ENCODE measurements at places on chromosomes 1 and 21. TPM values are rescaled to one million over a fixed set of nuclear protein-coding genes. Genes with fewer than 3 reads are reported as not detected.
A peak's percentile ranks its signal among the peaks of the same experiment; 100 is the strongest.

- no peak for DNase-seq
Observed at GRCh38 chr1:81738875-81739274, 61.9 kb upstream of the ADGRL2 start.

- DNase-seq: no peak
Observed at GRCh38 chr1:91226741-91227140, 177.9 kb downstream of the HFM1 start.

DNA sequence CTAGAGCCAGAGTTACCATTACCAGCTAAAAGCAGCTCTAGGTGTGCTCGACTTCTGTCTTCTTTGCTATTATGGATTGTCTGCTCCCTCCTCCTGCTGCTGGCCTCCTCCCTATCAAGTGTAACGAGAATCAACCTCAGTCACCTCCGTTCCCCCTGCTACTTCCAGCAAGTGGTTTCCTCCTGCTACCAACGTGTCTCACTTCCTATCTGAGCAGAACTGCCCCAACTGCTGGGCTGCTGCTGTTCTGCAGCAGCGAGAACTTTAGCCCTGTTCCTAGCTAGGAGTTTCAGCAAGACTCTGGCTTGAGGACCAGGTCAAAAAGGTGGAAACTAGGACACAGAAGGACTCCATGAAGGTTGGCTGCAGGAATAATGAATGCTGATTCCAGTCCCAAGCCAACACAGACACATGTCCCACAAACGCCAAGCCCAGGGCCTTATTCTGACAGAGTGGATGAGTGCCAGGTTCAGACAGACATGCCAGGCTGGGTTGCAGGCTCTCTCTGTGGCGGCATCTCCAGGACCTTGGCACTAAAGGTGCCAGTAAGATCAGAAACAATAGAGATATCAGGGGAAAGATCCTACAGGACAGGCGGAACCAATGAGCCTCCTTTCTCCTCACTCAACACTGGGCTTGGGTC lies 46.9 kb downstream of the CD34 start:
- no peak for DNase-seq

- DNase-seq: no peak
Observed at GRCh38 chr1:226738421-226738994, 574 bp downstream of the ITPKB start.

- no peak for DNase-seq
Observed at GRCh38 chr21:44310628-44311507, 11.0 kb downstream of the PFKL start.

- no peak for DNase-seq
Observed at GRCh38 chr1:167455786-167456446, 62.4 kb downstream of the CD247 start.

DNA sequence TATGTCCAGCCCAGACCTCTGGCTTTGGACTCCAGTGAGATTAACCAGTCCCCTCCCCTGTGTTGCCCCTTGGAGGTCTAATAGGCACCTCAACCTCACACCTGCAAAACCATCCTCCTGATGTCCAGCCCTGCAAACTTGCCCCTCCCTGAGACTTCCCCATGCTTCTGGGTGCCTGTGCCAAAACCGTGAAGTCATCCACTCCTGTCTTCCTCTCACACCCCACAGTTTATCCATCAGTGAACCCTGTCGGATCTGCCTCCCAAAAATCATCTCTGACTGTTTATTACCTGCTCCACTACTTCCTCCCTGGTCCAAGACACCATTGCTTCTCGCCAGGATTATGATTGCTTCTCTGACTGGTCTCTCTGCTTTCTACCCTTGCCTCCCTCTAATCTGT lies 31.7 kb upstream of the PADI1 start:
- no peak for DNase-seq

GRCh38 chr21:33825915-33826314 lies 89.7 kb downstream of the ATP5PO start:
- no peak for DNase-seq

- DNase-seq: no peak
Observed at GRCh38 chr1:45566722-45567121, 16.1 kb downstream of the AKR1A1 start.

- no peak for DNase-seq
Observed at GRCh38 chr1:117110774-117111173, 10.8 kb downstream of the TRIM45 start.

DNA sequence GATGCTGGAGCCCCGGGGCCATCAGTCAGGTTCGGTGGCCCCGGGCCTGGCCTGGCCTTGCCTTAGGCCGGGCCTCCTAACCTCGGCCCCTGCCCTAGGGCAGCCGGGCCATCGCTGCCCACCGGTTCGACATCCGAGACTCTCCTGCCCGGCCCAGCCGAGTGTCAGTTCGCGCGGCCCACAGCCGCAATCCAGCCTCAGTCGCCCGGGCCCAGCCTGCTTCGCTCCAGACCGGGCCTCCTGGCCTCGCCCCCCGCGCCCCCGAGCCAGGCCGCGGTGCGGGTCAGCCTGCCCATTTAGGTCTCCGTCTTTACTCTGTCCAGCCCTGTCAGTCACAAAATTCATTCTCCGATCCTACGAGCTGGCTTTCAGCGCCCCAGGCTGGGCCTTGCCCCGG lies 777 bp downstream of the LRRC41 start:
- peak; percentile 79 for DNase-seq

DNA sequence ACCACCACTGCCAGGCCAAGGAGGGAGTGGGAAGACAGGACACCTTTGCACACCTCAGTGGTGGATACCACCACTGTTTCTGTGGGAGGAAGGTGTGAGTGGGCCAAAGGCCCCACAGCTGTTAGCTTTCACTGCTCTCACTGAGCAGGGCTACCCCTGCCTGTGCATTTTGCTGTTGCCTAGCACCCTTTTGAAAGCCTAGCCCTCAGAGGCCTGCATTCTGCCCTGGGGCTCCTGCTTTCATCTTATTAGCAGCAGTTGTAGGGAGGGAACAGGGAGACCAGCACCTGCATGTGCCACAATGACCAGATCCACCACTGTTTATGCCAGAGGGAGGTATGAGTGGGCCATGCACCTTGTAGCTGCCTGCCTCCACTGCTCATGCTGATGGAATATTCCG lies 110.9 kb upstream of the C21orf91 start:
- no peak for DNase-seq

DNA sequence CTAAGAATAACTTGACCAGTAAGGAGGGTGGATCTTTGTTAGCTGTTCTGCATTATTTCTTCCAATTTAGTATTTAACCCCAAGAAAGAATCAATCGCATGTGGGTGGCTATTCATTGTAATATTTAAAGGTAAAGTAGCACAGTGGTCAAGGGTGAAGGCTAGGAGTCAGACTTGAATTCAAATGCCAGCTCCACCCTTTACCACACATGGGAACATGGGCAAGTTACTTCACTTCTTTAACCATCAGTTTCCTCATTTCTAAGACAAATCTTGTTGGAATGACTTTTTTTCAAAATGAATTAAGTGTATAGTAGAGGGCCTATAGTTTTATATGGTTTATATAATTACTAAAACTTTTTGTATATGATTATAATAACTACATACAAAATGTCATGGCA lies 71.3 kb upstream of the S1PR1 start:
- DNase-seq: no peak

Gene KRTAP21-2
- polyA plus RNA-seq: not detected

Gene TMPRSS2
- 149 TPM for polyA plus RNA-seq

Gene C4BPA
- polyA plus RNA-seq: 0.04 TPM

Gene ELAVL4
- polyA plus RNA-seq: 25.1 TPM

Gene AK5
- 4.2 TPM for polyA plus RNA-seq

Gene METTL18
- 11.2 TPM for polyA plus RNA-seq

Gene STUM
- 8.2 TPM for polyA plus RNA-seq

Gene PPOX
- 26.2 TPM for polyA plus RNA-seq

Gene DBT
- 10.8 TPM for polyA plus RNA-seq

Measured in large intestine (tissue), 12 donors.